Activated CD8-positive, alpha-beta T cell treated with anti-CD3 and anti-CD28 coated beads for 36 hours (primary cell): ENCODE measurements at places on chromosomes 1 and 21.

DNA sequence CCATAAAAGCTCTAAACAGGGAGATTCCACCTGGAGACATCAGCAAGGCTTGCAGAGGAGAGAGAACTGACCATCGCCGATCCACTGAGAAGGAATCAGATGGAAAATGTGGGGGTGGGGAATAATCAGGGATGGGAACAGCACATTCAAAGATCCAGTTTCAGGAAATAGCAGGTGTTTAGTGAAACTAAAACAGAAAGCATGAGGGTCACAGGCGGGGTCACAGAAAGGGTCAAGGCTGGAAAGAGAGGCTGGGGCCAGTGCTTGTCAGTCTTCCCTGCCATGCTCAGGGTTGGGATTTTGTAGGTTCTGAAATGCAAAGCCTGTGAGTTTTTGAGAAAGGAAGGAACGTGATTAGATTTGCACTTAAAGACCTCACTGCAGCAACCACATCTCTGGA is 103.2 kb downstream of the HLCS start:
- DNase-seq = no peak

DNA sequence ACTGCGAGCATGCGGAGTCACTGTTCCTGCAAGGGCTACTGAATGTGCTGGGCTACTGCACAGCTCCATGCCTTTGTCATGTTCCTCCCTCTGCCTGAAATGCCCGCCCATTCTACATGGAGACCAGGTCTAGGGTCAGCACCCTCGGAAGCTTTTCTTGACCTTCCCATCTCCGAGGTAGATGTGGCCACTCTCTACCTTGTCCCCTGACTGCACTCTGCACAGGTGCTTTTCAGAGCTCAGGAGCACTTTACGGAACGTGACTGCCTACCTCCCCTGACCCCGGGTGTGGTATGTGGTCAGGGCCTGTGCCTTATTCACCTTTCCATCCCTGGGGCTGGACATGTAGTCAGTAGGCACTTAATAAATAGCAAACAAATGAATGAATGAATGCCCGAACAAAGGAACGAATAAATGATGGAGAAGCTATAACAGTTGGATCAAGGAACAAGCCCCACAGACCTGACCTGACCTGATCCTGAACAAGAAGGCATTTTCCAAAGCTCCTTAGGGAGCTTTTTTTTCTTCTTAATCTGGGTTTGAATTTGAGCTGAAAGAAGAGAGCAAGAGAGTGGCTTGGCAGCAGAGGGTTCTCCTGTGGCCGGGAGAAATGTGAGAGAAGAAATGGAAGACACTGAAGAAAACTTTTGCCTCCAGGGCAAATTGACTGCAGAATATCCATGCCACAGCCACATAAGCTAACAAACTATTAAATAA is 7.9 kb downstream of the RD3 start:
- no peak for DNase-seq

DNA sequence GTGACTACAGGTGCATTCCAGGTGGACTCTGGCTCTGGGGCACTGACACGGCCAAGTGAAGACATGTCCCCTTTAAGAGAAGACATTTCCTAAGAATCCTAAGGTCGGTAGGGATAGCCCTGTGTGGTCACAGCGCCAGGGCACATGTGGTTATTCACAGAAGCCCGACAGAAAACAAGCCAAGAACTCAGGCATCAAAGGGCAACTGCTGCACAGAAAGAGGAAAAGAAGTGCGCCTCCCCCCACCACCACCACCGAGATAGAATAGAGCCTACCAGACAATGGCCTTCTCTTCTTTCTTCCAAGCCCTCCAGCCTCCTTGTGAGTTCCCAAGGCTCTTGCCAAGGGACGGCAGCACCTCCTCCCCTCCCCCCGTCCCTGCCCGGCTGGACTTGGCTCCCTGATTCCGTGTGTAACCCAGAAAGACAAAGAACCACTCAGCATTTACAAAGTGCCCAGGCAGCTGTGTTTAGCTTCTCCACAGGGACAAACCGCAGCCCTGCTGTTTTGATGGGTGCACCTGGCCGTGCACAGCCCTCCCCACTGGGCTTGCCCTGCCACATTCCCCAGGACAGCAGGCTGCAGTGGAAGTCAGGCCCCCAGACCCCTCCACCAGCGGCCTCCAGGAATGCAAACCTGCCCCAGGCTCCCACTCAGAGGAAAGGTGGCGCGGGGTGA is 30.2 kb downstream of the TMPRSS2 start:
- DNase-seq = no peak

DNA sequence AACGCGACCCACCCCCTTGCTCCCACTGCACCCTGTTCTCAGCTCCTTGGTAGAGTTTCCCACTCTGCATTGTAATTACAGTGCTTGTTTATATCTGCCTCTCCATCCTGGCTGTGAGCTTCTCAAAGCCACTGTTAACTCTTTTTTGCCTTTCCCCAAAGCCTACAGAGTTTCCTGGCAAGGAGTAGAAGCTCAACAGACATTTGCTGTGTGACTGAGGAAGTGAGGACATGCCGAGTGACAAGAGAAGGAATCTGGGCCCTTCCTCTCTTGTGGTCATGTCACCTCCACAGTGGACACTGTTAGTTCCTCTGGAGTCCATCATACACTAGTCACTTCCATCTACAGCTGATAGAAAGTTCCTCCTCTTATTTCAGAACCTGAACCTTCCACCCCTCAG is 6.1 kb upstream of the IGSF8 start:
- no peak for DNase-seq

DNA sequence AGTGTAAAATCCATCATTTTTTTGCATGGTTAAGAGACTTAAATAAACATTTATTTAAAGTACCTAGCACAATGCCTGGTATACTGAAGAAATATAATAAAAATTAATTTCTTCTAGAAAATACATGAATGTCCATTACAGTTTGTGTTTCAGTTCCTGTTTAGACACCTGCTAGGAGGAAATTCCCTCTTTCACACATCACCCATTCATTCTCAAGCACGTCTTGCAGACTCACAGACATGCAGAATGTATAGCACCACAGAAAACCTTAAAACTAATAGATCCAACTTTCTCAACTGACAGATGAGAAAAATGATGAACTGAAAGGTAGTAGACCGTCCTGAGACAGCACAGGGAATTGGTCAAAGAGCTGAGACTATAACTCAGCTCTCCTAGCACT is 172.2 kb upstream of the C8B start:
- no peak for DNase-seq

- DNase-seq = no peak
These were observed 25.7 kb downstream of the AADACL4 start for GRCh38 chr1:12669529-12670068.

DNA sequence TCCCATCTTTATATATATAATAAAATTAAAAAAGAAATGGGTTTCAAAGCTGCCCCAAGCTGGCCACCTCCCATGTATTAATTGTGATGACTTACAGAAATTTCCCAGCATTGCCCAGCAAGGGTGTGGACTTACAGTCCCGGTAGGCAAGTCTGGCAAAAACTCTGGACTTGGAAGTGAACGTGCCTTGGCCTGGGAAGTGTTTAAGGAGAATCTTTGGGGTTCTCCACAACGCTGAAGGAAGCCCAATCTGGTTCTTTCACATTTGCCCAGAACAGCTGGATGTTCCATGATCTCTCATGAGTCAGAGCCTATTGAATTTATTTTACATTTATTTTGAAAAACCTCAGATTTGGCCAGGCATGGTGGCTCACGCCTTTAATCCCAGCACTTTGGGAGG is 98.4 kb upstream of the SLC45A1 start:
- DNase-seq = no peak

GRCh38 chr1:79760531-79760930 is 754.0 kb upstream of the ADGRL4 start:
- no peak for DNase-seq

DNA sequence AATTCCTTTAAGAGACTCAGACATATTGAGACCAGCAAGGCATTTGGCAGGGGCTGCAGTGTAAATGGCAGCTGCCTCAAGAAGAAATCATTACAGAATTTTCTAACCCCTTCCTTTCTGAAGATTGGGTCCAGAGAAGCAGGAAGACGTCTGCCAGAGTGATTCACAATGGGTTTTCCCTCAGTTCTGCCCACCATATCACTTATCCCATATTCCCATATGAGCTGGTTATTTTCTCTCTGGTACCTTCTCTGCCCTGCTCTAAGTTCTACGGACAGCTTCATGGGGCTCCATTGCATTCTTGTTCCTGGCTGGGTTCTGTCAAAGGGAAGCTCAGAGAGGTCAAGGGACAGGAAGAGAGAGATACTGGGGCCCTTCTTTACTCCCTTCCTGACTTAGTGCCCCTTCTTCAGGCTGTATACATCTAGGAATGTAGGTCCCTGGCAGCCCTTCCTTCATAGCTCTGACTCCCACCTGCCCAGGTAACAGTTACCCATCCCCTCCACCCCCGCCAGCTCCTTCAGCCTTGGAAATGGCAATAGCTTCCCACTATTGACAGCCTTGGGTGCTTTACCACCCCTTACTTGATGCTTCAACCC is 420.6 kb upstream of the DAB1 start:
- DNase-seq = no peak

GRCh38 chr1:244665771-244666217 is 12.9 kb downstream of the DESI2 start:
- peak; percentile 9 for DNase-seq

DNA sequence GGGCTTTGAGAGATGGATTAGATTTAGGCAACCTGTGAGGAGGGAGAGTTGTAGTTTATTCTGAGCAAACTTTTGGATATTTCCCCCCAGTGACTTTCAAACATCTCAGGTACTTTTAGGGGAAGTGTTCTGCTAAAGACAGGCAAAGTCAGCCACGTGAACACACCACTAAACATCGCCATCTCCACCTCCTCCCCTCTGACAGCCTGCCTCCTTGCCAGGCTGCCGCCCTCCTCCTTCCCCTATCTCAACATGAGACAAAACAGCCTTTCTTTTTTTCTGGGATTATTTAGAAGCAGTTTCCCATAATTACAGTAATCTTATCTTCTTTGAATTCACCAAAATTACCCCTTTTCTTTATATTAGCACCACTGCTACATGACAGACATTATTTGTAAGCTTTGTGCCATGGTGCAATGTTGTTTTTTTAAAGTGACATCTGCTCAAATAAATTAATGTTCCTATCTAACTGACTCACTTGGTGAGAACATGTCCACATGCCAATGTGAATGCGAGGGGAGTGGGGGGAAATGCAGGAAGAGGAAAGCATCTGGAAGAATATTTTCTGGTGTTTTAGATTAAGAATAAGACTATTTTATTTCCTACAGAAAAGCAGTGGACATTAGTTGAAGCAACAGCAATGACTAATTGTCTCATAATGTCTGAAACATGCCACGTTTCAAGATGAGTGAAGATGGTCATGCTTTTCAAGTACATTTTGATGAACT is 147.8 kb upstream of the ATP1B1 start:
- DNase-seq = no peak

DNA sequence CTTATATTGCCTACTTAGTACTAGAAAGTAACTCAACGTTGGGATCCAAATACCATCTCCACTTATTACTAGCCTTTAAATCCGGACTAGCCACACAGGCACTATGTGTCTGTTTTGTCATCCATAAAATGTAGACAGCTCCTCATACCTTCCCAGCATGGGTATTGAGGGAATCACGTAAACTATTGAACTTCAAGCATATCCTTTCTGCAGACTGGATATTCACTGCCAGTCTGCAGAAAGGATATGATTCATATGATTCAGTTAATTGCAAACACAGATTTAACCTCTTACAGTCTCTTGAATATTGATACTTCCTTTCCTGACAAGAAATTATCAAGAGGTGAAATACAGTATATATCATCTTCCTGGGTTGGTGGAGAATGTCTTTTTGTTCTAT is 186.0 kb downstream of the LEPR start:
- DNase-seq = no peak

DNA sequence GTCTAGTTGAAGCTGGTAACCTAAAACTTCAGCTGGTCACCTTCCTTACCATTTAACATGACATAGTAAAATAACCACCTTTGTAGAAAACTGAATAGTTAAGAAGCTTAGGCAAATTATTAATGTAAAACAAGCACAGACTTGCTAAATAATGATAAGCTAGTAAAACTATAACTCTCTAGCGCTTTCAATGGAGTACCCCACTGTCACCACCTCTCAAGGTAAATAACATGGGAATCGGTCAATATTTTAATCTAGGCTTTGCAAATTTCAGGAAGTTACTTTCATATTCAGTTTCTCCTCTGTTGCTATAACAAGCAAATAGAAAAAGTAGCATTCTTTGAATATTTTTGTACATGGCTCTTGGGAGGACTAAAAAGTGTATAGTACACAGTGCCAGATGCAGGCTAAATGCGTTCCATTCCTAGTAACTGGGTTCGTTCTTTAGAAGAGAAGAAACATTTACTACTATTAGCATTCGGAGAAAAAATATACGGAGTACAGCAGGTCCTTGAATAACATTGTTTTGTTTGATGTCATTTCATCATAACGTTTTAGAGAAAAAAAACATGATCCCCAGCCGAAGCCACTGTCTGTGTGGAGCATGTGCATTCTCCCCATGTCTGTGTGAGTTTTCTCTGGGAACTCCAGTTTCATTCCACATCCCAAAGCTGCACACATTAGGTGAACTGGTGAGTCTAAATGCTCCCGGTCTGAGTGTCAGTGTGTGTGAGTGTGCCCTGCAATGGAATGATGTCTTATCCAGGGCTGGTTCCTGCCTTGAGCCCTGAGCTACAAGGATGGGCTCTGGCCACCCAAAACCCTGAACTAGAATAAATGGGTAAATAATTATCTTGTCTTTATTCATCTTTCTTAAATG is 52.5 kb downstream of the EPRS1 start:
- no peak for DNase-seq

DNA sequence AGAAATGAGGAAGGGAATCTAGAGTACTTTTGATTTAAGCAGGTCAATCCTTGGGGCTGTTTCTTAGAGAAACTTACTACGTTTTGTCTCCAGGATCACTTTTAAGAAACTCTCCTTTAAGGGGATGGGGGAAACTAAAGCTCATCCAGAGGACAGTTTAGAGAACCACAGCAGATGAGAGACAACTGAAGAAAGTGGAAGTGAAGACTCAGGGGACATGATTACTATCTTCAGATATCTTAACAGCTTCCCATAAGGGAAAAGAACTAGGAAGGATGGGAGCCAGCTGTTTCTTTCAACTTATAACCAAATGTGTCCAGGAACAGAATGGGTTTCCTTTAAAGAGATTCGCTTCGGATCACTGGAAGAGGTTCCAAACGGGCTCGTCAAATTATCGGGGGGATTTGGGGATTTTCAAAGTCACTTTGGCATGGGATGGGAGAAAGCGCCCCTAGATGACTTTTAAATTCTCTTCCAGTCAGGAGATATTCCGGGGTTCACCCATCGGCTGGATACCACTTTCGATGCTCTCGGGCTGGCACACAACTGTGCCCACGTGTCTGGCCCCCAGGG is 1.2 kb downstream of the SCMH1 start:
- DNase-seq = no peak

- DNase-seq = no peak
These were observed 59.0 kb upstream of the PGD start for GRCh38 chr1:10339815-10340214.
